ENCODE measurements at places on chromosomes 16 and 17. TPM values are rescaled to one million over a fixed set of nuclear protein-coding genes. Genes with fewer than 3 reads are reported as not detected.

- peak overlapping the region; percentile 92 for H3K27ac ChIP-seq
- H3K36me3 ChIP-seq: peaks cover 46% of the 10 kb centered on the region
- no peak for DNase-seq
- H3K4me3 ChIP-seq: no peak overlapping the region
Observed at GRCh38 chr17:40453881-40454612, 10.8 kb downstream of the IGFBP4 start.

DNA sequence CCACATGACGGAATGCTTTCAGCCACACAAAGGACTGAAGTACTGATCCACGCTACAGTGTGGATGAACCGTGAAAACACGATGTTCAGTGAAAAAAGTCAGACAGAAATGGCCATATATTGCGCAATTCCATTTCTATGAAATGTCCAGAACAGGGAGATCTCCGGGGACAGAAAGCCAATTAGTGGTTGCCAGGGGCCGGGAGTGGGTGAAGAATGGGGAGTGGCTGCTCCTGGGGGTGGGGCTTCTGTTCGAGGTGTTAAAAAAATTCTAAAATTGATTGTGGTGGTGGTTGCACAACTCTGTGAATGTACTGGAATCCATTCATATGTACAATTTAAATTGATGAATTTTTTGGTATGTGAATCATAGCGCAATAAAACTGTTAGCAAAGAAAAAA lies 154.8 kb upstream of the HSBP1 start:
- no peak overlapping the region for H3K27ac ChIP-seq
- DNase-seq: no peak
- no peak overlapping the region for H3K4me3 ChIP-seq
- no peaks in the 10 kb centered on the region for H3K4me1 ChIP-seq

DNA sequence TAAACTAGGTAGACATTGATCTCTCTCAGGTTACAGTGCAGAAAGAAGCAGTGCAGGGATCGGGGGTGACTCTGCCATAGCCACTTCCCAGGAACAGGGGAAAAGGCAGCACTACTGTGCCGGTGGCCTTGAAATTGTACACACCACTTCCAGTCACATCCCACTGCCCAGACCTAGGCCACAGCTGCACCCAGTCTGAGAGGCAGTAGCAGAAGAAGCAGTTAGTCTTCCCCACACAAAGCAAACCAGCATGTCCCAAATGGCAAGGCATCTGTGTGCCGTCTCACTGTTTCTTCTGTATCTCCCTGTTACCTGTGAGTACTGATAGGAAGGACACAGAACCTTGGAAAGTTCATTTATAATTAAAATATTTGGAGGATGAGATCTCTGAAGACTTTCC lies 47.0 kb downstream of the TMC6 start:
- no peak for DNase-seq
- H3K27me3 ChIP-seq: no peaks in the 10 kb centered on the region
- H3K27ac ChIP-seq: peak overlapping the region; percentile 1
- H3K36me3 ChIP-seq: peaks cover 40% of the 10 kb centered on the region
- peaks cover 15% of the 10 kb centered on the region for H3K4me1 ChIP-seq

DNA sequence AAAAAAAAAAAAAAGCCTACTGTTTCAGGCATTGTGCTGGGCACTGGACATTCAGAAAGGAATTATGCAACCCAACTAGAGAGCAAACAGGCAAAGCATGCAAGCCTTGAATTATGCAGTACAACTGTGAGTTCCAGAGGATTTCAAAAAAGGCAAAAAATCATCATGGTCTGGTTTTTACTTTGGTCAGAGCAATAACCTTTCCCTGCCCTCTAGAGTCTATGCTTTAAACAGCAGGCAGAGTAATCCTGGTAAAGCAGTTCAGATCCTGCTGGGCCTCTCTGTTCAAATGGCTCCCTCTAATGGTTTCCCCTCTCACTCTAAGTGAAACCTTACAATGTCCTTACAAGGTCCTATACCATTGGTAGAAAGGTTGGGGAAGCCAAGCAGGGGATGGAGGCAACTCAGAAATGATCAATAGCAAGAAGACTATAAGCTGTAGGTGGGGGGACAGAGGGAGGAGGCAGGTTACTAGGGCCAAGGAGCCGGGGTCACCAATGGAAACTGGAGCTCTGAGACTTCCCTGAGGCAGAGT lies 4.6 kb upstream of the TAF15 start:
- peaks cover 24% of the 10 kb centered on the region for H3K4me1 ChIP-seq
- no peak overlapping the region for H3K27ac ChIP-seq
- no peaks in the 10 kb centered on the region for H3K27me3 ChIP-seq
- no peak overlapping the region for H3K4me3 ChIP-seq
- H3K36me3 ChIP-seq: no peaks in the 10 kb centered on the region
- peak; percentile 93 for DNase-seq

GRCh38 chr17:76154936-76155845 lies 14.1 kb upstream of the FOXJ1 start:
- H3K4me3 ChIP-seq: no peak overlapping the region
- no peak overlapping the region for H3K27ac ChIP-seq
- no peaks in the 10 kb centered on the region for H3K27me3 ChIP-seq
- DNase-seq: no peak
- no peaks in the 10 kb centered on the region for H3K36me3 ChIP-seq

DNA sequence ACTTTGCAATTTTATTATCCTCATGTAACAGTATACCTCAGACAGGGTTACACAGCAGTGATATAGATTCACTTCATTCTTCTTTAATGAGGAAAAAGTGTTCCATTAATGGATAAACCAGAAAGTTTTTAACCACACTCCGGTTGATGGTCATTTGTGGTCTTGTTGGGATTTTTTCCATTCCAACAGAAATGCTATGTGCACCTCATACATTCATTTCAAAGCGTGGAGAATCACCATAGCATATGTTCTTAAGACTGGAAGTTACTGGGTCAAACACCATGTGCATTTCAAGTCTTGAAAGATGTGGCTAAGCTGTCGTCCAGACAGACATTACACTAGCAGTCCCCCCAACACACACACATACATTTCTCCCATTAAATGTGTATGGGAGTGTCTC lies 245.8 kb upstream of the CDH5 start:
- no peaks in the 10 kb centered on the region for H3K4me1 ChIP-seq
- H3K36me3 ChIP-seq: no peaks in the 10 kb centered on the region
- H3K4me3 ChIP-seq: no peak overlapping the region

GRCh38 chr17:55238931-55239297 lies 25.8 kb upstream of the HLF start:
- peak overlapping the region; percentile 69 for H3K4me3 ChIP-seq
- peaks cover 13% of the 10 kb centered on the region for H3K4me1 ChIP-seq
- no peak for DNase-seq

DNA sequence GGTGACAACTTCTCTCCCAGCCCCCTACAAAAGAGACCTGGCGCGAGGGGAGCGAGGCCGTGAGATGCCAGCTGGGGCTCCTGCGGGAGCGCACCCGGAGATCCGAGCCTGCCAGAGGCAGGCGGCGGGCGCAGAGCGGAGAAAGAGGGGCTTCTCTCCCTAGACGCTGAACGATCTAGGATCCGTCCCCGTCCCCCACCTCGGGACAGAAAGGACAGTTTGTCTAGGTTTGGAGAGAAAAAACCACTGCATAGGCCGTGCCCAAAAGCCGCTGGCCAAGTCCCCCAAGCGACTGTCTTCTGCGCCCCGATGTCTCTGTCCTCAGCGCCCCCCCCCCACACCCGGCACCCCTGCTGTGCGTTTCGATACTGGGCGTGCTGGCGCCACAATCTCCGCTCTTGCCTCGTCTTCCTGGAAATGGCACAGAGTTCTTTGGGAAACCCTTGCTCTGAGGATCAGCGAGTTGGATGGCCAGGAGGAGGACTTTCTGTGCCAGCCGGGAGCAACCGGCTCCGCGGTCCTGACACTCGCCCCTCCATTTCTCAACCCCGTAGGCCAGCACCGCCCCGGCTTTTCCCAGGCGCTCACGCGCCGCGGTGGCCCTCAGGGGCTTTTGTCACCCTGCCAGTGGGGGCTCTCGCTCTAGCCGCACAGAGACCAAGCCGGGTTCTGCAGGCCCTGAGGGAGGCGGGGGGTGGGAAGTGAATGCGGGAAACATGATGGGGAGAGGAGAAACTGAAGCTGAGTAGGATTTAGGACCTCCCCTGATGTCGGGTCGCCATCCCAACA lies 1.0 kb downstream of the SSTR2 start:
- H3K4me3 ChIP-seq: peak overlapping the region; percentile 53
- H3K27ac ChIP-seq: no peak overlapping the region
- peaks cover 26% of the 10 kb centered on the region for H3K4me1 ChIP-seq
- DNase-seq: no peak

GRCh38 chr16:53007095-53007494 lies 45.6 kb downstream of the CHD9NB start:
- no peaks in the 10 kb centered on the region for H3K4me1 ChIP-seq
- DNase-seq: no peak
- no peaks in the 10 kb centered on the region for H3K36me3 ChIP-seq
- no peak overlapping the region for H3K4me3 ChIP-seq

DNA sequence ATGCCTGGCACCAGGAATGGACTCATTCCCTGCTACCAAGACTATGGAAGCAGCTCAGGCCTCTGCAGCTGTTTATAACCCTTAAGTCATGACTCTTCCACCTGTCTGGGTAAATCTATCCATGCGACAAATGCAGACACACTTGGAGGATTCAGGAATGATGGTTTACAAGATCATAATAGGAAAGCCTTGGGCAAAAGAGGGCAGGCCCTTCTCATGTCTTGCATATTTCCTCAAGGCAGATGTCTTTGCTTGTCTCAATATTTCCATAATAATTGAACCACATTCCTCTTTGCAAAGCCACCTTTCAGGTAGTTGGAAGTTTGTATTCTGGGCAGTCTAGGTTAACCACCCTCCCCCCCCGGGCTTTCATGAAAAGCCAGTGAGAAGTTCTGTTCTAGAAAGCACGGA lies 884 bp upstream of the JPT1 start:
- peak; percentile 77 for DNase-seq
- H3K27me3 ChIP-seq: no peaks in the 10 kb centered on the region
- H3K36me3 ChIP-seq: peaks cover 4% of the 10 kb centered on the region

DNA sequence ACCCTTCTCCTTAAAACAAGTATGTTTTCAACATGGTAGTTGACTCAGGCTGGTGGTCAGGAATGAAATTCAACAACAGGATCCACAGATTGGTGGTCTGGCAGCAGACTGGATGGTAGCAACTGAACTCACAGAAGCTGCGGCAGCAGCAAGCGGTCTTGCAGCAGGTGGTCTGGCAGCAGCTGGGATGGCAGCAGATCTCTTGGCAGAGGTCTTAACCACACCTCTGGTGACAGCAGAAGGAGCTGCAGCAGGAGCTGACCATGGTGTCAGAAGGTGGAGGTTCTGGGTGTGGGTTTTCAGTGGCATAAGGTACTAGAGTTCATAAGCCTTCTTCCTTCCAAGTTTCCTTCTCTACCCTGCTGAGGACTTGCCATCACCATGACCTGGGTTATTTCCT lies 2.2 kb upstream of the KRTAP4-1 start:
- no peaks in the 10 kb centered on the region for H3K36me3 ChIP-seq
- H3K27me3 ChIP-seq: peaks cover 2% of the 10 kb centered on the region
- DNase-seq: peak; percentile 25
- H3K4me3 ChIP-seq: no peak overlapping the region

DNA sequence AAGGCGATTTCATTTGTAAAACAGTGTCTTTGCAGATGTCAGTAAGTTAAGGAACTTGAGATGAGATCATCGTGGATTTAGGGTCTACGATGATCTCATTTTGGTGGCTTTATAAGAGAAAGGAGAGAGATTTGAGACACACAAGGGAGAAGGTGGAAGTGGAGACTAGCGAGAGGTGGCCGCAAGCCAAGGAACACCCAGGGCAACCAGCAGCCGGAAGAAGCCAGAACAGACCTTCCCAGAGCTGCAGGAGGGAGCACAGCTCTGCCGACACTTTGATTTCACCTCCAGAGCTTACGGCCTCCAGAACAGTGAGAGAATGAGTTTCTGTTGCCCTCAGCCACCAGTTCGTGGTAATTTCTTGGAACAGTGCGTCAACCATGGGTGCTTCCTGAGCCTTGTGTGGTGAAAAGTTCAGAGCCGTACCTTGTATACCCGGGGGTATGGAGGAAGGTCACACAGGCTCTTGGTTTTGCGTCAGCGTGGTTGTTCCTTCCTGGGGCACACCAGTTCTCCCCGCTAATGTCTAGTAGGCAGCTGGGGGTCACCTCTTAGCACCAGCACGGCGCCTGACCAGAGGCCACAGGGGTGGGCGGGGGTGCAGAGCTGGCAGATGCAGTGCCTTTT lies 12.9 kb upstream of the SEC14L1 start:
- H3K36me3 ChIP-seq: no peaks in the 10 kb centered on the region
- peak overlapping the region; percentile 93 for H3K27ac ChIP-seq
- H3K4me1 ChIP-seq: peaks cover 70% of the 10 kb centered on the region

DNA sequence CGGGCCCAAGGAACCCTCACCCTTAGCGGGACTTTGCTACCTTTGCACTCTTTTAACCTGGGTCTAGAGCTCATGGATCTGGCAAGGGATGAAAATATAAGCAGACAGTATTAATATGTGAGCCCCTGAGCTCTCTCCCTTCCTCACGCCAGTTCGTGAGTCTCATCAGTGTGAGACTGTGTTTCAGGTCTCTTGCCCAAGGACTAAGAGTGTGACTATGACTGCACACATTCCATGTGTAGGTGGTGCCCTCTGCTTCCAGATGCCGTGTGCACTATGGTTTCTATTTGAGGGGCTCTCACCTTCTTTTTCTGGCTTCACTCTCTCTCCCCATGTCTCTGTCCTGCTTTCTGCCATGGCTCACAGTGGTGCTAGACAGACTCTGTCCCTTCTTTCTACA lies 40.5 kb downstream of the DHRS7B start:
- peaks cover 4% of the 10 kb centered on the region for H3K36me3 ChIP-seq
- peak overlapping the region; percentile 87 for H3K27ac ChIP-seq
- H3K27me3 ChIP-seq: no peaks in the 10 kb centered on the region
- peak; percentile 45 for DNase-seq
- H3K4me3 ChIP-seq: peak overlapping the region; percentile 21

DNA sequence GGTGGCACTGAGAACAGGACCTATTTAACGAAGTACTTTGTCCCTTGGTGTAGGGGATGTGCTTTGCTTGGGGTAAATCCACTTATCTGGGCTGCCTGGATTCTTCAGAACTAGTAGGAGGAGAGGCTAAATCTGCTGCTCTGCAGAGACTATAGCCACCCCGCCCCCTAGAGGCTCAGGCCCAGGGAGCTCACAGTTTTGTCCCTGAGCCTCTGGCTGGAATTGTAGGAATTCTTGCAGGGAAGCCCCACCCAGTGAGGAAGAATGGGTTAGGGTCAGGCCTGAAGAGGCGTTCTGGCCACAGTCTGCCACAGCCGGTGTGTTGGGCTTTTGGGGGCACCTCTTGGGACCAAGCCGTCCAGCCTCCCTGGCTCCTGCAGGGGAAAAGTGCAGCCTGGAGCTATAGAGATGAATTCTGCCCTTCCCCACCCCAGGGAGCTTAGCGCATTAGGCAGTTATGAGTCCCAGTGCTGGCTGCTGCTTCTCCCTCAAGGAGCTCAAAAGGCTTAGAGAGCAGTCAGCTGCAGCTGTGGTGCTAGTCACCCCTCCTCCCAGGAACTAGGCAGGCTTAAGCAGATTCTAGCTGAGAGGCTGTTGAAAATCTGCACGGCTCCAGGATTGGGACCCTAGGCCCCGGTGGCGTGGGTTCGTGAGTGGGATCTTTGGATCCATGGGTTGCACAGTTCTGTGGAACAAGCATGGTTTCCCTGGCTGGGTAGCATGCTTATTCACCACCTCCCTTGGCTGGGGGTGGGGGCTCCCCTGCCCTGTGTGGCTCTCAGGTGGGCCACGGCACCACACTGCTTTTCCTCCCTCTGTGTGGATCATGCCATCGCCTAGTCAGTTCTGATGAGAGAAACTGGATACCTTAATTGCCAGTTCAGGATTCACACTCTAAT lies 237.4 kb upstream of the TOM1L1 start:
- H3K36me3 ChIP-seq: no peaks in the 10 kb centered on the region
- H3K4me1 ChIP-seq: no peaks in the 10 kb centered on the region
- H3K27ac ChIP-seq: no peak overlapping the region
- DNase-seq: no peak
- H3K4me3 ChIP-seq: no peak overlapping the region
- H3K27me3 ChIP-seq: no peaks in the 10 kb centered on the region

Gene KRTAP2-3
- not detected for total RNA-seq

Gene TAC4
- 0.75 TPM for total RNA-seq

Gene SLFN13
- total RNA-seq: 2.7 TPM

Gene NPIPB12
- 14.1 TPM for total RNA-seq

Measured in muscle of leg (tissue), 16 donors.